ENCODE measurements at places on chromosomes 16 and 17.

DNA sequence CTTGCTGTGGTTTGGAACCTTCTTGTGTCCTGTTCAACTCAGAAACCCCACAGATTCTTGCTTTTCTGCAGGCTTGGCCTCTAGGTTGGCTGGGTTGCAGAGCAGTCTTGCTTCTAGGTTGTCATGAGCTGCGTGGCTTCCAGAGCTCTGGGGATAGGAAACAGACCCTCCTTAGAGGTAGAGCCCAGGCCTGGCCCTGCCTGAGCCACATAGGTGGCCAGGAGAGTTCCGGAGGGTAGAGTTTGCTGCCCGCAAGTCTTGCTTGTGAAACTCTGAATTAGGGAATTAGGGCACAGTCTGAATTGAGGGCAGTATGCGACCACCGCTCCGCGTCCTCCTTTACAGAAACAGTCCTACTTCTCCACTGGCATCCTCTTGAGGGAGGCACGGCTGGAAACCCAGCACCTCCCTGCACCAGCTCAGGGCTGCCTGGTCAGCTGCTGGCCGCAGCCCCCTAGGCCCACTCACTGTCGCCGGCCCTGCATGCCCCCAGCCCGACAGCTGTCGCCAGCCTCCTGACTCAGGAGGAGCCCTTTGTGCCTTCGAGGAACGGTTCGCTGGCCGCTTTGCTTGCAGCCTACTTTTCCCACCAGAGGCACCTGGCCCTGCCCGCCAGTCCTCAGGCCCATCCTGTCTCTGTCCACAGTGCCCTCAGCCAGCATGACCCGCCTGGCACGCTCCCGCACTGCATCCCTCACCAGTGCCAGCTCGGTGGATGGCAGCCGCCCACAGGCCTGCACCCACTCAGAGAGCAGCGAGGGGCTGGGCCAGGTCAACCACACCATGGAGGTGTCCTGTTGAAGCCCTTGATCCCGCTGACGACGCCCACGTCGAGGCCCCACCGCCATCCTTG is 4.3 kb upstream of the SETD6 start:
- no peak for DNase-seq

DNA sequence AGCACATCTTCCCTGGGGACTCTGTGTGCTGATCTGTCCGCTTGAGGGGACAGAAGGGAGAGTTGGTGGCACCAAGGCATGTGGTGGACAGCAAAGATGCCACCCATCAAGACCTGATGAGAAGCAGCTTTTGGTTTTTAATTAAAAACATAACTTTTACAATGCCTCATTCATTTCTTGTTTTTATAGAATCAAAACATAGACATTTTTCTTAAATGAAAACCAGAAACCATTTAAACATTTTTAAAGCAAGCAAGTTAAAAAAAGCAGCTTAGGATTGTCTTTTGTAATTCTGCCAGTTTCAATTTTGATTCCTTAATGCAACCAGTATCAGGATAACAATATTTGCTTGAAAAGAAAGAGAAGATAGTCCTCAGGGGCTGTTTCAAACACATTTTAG is 123.7 kb upstream of the AXIN2 start:
- DNase-seq = no peak

DNA sequence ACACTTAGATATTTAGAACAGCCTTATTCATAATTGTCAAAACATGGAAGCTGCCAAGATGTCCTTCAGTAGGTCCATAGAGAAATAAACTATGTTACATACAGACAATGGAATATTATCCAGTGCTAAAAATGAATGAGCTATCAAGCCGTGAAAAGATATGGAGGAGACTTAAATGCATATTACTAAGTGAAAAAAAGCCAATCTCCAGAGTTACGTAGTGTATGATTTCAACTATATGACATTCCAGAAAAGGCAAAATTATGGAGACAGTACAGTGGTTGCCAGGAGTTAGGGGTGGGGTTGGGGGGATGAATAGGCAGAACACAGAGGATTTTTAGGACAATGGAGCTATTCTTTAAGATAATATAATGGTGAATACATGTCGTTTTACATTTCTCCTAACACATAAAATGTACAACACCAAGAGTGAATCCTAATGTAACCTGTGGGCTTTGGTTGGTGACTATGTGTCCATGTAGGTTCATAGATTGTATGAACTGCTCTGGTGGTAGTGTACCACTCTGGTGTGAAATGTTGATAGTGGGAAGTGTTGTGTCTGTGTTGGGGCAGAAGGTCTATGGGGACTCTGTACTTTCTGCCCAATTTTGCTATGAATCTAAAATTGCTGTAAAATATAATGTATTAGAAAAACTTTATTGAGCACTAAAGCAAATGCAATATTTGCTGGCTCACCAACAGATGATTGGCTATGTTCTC is 122.6 kb downstream of the USP22 start:
- no peak for DNase-seq

- peak; percentile 17 for DNase-seq
Observed at GRCh38 chr17:57634713-57635465, 110.2 kb downstream of the CCDC182 start.

DNA sequence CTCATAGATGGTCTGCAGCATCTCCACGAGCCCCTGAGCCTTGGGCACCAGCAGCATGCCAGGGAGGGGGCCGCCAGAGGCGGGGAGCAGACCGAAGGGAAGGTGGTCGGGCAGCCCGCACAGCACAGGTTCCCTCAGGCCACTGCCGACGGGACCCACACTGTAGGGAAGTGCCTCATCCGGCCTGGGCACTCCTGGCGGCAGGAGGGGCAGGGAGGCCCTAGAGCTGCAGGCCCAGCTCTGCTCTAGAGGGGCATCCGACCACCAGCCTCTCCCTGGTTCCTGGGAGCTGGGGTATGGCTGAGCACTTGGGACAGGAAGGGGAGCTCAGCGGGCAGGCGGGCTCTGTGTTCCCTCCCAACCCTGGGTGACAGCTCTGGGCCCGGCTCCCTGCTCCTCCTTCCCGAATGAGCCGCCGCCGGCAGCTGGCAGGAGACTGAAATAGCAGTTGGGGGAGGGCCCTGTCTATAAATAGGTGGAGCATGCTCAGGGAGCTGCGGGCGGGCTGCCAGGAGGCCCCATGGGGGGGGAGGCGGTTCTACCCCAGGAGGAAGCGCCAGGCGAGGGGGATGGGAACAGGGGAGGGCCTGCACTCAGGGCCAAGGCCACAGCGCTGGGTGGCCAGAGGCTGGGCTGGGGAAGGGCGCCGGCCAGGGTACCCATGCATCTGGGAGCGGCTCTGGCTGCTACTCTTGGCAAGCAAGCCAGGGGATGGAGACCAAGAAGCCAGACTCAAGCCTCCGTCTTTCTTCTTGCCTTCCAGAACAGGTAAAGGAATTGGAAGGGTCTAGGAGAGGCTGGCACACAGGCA is 12.4 kb downstream of the HDAC5 start:
- peak; percentile 96 for DNase-seq

DNA sequence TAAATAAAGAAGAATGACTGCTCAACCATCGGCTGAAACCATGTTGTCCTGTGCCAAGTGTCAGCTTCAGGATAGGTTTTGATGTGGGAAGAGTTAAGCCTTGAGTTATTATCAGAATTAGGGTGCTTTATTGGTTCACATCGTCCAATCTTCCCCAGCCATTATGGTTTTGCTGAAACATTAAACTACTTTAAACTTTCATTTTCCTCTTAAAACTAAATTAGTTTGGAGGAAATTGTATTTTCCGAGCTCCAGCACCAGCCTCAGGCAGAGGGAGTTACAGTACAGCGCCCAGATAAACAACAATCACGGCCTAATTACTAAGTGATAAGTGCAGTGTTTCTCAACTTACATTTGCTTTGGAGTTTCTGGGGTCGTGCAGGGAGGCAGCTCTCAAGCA is 80.2 kb downstream of the TMEM114 start:
- DNase-seq = no peak

DNA sequence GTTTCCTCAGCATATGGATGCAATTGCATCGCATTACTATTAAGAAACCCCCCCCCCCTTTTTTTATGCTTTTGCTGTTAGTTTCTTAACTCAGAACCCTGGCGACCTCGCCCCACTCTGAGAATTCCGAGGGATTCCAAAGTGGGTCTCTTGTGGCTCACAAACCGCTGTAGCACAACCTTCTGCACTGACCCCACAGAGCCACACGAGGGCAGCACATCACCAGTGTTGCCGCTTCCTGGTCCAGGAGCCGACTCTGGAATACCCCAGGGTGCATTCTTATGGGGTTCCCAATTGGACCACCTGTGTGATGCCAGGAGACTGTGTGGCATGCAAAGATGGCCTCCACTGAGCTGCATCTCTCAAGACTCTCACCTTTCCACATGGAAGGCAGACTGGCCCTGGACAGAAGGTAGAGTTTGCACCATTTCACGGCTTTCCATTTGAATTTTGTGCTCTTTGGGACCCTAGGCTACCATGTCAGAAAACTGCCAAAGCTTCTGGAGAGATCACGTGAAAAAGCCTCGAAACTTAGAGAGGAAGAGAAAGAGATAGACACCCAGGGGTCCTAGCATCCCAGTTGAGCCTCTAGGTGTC is 432.7 kb upstream of the ASIC2 start:
- peak; percentile 41 for DNase-seq

GRCh38 chr17:50252781-50253180 is 21.5 kb upstream of the TMEM92 start:
- DNase-seq = no peak

GRCh38 chr17:66964930-66965800 is 658 bp downstream of the CACNG4 start:
- no peak for DNase-seq

- DNase-seq = no peak
Observed at GRCh38 chr17:17738901-17739300, 57.6 kb downstream of the RAI1 start.

DNA sequence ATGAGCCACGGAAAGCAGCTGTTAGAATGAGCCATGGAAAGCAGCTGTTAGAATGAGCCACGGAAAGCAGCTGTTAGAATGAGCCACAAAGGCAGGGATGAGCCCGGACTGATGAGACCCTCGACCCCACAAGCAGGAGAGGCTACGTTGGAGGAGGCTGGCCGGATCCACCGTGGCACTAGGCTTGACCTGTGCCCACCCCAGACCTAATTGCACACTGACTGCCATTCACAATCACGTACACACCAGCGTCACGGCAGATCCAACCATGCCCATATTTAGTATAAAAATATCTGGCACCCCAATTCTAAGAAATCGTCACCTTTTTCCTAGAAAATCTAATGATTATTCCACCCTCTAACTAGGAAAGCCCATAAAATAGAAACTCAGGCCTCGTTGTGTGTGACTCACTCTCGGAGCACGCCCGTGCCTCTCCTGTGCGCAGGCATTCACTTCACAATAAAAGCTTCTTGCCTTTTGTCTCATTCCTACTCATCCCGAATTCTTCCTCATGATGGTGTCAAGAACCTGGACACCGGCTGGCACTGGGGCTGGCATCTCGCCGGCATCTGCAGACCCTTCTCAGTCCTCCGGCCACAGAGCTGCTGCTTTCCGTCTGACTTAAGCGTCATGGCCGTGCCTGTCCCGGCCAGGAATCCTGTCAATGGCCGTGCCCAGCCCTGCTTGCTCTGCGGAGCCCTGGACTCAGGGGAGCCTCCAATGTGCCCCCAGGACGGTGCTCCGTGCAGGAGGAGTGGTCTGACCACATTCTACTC is 5.5 kb upstream of the SECTM1 start:
- no peak for DNase-seq

GRCh38 chr17:6926667-6927066 is 69.2 kb upstream of the ALOX12 start:
- DNase-seq = no peak

- no peak for DNase-seq
Observed at GRCh38 chr17:142876-143784, 5.8 kb downstream of the SCGB1C2 start.

DNA sequence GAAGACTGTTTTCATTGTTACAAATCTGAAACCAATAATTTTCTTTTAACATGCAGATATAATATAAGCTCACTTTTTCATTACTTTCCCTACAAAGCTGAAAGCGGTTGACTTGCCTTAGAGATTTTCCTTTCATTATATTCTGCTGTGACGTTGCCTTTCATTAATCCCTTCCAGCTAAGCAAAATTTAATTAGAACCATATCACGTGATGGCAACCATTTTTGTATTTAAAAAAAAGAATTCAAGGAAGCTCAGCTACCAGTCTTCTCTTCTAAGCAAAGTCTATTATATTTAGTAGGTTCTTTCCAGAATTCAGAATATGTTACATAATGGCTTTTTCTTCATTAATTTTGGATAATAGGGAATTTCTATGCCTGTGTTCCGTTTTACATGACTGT is 186.5 kb downstream of the PRKCA start:
- DNase-seq = no peak

- DNase-seq = no peak
Observed at GRCh38 chr17:27323538-27324215, 29.8 kb downstream of the WSB1 start.

GRCh38 chr17:77160875-77161530 is 20.2 kb downstream of the SEC14L1 start:
- no peak for DNase-seq

GRCh38 chr17:29640413-29640812 is 17.7 kb upstream of the CORO6 start:
- no peak for DNase-seq

DNA sequence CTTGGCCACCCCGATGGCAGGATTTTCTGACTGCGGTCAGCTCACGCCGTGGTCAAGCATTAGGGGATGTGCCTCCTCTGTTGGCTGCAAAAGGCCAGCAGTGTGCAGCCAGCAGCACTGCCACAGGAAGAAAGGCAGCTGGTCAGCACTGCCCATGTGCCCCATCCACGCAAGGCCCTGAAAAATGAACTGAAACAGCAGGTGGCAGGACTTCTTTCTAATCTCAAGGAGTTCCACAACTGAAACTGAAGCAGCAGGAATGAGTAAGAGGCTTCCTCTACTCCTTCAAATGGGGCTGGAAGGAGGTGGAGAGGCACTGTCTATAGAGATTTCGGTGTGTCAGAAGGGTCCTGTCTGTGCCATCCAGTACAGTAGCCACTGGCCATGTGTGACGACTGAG is 3.2 kb downstream of the ZNF500 start:
- DNase-seq = no peak

GRCh38 chr17:72749119-72749572 is 343.3 kb downstream of the SLC39A11 start:
- no peak for DNase-seq

DNA sequence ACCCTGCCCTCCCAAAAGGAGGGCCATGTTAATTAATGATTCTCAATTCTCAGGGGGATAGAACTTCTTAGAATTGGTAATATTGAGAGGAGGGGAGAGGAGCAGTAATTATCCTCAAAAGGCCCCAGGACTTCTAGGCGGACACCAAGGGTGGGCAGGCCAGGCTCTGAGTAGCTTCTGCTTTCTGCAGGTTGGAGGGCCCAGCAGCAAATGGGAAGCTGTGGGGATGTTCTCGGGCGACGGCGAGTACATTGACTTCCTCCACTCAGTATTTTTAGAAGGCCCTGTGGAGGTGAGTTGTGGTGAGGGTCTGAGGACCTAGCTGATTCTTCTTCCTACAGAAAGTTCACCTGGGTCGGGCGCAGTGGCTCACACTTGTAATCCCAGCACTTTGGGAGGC is 57.5 kb downstream of the DNAH2 start:
- no peak for DNase-seq

DNA sequence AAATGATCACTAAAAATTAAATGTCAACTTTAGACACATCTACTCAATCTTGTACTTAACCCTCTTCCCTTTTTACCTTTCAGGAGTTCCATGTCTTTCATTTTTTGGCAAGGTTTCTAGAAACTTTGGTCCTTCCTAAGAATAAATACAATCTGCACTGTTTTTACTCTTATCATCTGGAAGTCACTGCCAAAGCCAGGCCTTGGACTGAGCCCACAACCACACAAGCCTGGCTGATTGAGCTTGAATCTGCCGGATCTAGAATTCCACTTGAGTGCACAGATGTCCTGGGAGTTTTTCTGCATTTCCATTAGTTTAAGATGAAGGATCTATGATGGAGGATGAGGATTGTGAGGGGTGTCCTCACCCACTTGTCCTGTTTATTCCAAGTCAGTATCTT is 126.1 kb downstream of the VPS53 start:
- no peak for DNase-seq

Measured in NB4 (cell line).